ENCODE measurements at places on chromosomes 12 and 14.

DNA sequence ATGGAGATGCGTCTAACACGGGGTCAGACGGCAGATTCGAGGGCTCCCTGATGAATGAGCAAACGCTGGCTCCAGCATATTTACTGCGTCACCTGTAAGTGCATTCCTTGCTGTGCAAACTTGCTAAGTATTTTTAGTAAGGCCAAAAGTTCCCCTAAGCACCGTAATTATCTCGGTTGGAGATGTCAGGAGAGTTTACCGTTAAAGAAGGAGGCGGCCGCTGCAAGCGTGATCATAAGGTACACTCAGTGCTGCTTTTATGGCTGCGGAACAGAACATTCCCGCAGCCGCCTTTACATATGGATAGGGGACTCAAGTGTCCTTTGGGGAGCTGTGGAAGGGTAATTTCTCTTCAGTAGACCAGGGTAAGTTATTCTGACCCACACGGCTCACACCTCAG, 175.6 kb downstream of the GLT1D1 start:
- DNase-seq: no peak

GRCh38 chr12:105561546-105562198, 231.2 kb downstream of the C12orf75 start:
- no peak for DNase-seq

- peak; percentile 51 for DNase-seq
Observed at GRCh38 chr12:93109551-93110203, 180.6 kb upstream of the EEA1 start.

- DNase-seq: no peak
Observed at GRCh38 chr14:75579882-75580281, 1.5 kb downstream of the FLVCR2 start.

DNA sequence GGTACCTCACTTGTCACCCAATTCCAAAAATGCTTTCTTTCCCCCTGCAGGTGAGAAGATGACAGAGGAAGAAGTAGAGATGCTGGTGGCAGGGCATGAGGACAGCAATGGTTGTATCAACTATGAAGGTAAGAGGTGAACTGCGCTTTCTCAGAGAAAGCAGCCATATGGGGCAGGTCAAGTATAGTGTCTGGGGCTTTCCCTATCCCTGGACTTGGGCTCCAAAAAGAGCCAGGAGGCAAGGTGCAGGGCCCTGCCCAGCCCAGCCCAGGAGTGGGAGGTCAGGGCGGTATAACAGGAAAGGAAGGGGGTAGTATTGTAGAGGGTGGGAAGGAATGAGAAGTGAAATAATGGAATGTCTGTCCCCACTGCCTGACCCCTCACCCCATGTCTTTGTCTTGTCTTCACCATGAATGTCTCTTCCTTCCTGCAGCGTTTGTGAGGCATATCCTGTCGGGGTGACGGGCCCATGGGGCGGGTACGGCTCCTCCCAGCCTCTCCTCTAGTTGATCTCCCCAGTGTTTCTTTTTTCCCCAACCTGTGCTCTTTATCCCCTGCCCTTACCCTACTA, 2.1 kb downstream of the MYL6 start:
- peak; percentile 69 for DNase-seq

DNA sequence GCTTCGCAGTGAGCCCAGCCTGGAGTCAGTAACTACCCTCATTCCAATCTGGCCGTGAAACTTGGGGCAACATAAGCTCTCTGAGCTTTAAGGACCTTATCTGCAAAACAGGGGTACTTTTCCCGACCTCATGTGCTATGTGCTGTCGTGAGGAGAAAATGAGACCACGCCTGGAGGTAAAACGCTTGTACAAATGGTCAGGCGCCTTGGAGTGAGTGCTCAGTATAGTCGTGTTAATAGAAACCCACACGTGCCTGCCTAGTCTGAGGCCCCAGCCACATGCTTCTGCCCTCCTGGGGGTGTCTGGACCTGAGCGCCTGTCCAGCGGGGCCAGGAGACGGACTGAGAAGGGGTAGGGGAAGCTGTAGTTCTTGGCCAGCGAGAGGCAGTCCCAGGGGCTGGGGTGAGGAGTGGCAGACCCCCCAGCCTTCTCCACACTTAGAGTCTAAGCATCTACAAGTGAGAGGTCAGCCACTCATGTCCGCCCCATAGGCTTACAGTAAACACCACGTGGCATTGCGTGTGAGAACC, 4.9 kb downstream of the AQP5 start:
- no peak for DNase-seq

DNA sequence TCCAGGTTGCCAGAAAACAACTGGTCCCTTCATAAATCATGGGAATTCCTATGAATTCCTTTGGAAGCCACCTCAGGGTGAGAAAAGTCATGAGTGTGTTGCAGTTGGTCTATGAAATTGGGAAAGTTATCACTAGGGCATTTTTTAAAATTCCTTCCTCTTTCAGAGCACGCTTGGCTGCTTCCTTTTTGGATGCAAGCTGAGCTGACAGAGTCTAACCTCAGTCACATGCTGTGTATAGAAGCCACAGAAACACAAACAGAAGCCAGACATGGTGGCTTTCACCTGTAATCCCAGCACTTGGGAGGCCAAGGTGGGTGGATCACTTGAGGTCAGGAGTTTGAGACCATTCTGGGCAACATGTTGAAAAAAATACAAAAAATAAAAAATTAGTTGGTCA, 21.7 kb upstream of the HELB start:
- no peak for DNase-seq

GRCh38 chr14:75906680-75907280, 75.0 kb downstream of the TGFB3 start:
- DNase-seq: peak; percentile 42
